ENCODE measurements at places on chromosomes 1 and 21.

DNA sequence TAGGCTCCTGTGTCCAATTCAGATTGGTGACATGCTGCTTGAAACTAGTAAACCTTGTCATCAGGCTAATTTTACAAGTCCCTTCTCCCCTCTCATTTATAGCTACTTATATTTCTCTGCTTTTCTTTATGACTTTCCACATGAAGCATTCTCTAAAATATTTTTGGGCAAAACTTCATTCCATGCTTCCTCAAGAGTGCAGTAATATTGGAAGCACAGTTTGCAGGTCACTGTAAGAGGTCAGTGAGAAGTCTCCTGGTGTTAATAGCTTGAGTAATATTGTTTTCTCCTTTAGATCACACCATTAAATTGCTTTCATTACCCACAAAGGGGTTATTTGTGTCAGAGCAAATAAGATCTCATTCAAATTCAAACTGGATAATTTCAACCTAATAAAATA, 46.6 kb downstream of the LPAR3 start:
- DNase-seq: no peak

DNA sequence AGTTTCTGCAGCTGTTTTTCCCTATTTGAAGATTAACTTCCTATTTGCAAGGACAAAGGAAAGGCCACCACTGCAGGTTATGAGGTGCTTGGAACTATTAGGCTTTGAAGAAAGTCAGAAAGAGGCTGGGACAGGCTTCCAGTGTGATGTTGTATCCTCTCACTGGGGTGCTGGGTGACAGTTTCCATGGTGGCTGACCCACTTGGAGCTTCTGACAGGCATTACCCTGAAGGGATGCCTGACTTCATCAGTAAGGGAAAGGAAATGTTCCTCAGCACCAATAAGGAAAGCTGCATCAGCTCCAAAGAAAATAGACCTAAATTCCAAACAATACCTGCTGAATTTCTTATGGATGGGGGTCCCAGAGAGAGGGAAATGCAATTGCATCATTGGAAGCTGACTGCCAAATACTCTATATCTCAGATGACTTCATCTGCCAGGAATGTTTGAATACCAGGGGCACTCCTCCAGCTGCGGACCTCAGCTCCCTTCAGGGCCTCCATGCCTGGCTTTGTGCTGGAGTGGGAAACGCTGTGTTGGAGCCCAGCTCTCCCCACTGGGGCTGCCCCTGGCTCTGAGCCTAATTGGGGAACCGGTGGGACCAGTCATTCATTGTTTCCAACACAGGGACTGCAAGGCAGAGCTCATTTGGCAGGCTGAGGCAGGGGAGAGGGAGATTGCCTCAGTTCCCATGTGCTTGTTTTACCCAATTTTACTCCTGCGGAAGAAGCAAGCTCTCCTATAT, 76.6 kb downstream of the RGL1 start:
- DNase-seq: no peak

GRCh38 chr1:34236089-34236488, 59.4 kb downstream of the C1orf94 start:
- no peak for DNase-seq

DNA sequence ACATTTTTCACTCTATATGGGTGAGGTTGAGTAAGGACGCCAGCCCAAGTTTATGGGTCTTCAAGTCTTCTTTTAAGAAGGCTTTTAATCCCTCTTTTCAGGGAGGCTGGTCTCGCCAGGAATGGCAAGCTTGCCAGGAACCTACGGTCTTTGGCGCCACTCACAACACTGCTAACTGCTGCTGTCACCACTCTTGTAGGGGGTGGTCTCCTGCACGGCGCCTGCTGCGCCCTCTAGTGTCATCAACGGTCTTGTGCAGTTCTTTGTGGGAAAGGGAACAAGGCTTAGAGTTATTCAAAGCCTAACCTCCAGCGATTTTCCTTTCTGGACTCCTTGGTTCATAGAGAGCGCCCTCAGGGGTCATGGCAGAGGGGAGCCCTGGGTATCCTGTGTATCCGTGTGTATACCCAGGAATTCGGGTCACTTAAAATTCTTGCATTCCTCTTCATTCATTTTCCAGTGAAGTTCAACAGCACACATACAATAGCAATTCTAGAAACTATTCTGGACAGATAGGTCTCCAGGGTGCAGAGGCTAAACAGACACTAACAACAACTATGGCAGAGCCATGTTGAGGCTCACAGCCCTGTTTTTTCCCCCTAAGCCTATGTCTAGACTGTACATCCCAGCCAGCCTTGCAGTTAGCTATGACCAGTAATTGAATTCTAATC, 392.8 kb upstream of the CAMK1G start:
- DNase-seq: no peak

DNA sequence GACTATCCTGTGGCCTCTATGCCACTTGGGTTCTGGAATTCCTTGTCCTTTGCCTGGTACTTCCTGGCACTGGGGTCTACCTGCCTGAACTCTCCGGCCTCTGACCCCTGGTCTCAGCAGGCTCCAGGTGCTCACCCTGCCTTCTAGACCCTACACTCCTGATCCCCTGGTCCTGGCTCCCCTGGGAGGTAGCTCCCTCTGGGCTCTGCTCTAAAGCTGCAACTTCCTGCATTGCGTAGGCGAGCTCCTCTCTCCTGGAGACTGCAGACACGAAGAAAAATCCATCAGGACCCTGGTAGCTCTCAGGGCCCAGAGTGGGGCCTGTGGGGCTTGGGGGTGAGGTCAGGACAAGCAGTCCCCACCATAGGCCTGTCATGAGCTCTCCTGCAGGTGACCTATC, 7.8 kb upstream of the PLEKHG5 start:
- no peak for DNase-seq

GRCh38 chr1:44932151-44932550, 54.2 kb downstream of the EIF2B3 start:
- DNase-seq: no peak

- no peak for DNase-seq
Measured at GRCh38 chr1:4128616-4129015, 228.5 kb upstream of the C1orf174 start.

DNA sequence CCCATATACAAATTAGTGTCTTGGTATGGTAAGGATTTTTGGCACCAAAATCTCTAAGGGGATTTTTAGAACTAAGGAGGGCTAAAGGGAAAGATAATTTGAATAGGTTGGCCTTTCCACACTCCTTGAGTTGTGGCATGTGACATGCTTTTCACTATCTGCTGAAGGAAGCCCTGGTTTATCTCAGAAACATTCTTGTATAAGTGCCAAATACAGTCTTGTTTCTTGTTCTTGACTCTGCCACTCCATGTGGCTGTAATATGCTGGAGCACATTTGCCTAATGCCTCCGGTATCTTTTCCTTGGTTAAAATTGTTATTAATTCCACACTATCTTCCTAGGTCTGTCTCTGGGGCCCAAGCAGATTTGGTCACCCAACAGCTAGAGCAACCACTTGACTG, 457.0 kb downstream of the USP25 start:
- no peak for DNase-seq

GRCh38 chr1:51354416-51354815, 24.1 kb upstream of the TTC39A start:
- DNase-seq: no peak

DNA sequence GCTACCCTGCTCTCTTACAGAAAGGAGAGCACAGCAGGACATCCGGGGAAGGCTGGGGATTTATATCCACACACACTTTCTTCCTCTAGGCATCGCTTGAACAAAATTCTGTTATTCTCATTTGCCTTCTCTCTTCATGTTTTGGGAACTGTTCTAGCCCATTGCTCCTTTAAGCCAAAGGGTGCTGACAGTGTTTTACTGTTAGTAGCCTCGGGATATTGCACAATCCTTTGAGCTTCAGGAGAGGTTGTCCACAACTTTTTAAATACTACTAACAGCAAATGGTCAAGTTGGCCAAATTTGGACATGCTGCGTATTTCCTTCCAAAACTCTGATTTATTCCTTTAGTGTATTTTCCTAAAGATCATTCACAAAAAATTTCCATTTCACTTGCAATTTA, 579.2 kb upstream of the RGS18 start:
- no peak for DNase-seq

GRCh38 chr1:230125640-230126528, 58.8 kb downstream of the GALNT2 start:
- DNase-seq: no peak

DNA sequence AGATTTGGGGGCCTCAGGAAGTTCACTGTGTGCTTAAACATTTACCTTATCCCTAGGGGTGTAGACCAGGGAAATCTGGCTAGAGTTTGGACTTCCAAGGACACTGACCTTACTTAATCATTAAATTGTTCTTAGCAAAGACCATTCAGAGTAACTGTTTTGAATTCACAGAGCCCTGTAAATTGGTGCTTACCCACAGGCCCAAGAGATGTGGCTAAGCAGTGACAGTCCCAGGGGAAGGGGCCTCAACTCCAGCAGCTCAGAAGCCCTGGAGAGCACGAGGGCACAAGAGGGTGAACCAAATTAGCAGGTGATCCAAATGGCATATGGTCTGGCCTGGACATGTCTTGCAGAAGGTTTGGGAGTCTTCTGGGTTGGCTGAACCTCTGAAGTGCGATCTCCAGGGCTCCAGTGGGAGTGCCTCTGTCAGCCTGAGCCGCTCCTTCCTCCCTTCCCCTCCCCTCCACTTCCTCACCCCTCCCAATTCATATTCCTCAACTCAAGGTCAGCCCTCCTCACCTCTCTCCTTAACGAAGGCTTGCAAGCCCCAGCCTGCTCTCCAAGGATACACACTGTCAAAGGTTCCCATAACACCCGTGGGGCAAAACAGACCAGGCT, 4.3 kb downstream of the PAQR7 start:
- DNase-seq: no peak

GRCh38 chr1:241460098-241460873, 59.3 kb downstream of the FH start:
- DNase-seq: no peak

- no peak for DNase-seq
Measured at GRCh38 chr1:222370913-222371675, 176.8 kb downstream of the HHIPL2 start.

- no peak for DNase-seq
Measured at GRCh38 chr1:110523011-110523410, 4.0 kb upstream of the KCNA10 start.

GRCh38 chr1:201396861-201397464, 2.2 kb downstream of the LAD1 start:
- DNase-seq: no peak

GRCh38 chr1:205518661-205519540, 14.4 kb downstream of the CDK18 start:
- DNase-seq: no peak

DNA sequence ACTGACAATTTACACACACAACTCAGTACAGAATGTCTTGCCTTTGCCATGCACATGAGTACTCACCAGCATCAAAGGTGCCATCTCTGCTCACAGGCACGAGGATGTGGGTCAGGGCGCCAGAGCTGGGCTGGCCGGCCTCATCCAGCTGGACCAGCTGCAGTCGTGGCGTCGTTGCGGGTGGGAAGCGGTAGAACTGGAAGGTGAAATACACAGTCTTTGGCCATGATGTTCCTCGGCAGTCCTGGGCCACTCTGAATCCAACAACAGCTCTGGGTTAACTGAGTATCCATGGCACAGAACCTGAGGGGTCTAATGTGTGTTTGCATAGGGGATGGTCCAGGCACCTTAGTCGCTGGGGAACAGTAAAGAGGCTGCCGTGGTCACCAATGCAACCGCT, 87.7 kb downstream of the NPHP4 start:
- no peak for DNase-seq

GRCh38 chr1:163300568-163300967, 21.2 kb upstream of the NUF2 start:
- DNase-seq: no peak

- DNase-seq: no peak
Measured at GRCh38 chr1:3351449-3352298, 102.8 kb upstream of the ARHGEF16 start.

- DNase-seq: no peak
Measured at GRCh38 chr1:209585672-209586071, 2.2 kb downstream of the CAMK1G start.

DNA sequence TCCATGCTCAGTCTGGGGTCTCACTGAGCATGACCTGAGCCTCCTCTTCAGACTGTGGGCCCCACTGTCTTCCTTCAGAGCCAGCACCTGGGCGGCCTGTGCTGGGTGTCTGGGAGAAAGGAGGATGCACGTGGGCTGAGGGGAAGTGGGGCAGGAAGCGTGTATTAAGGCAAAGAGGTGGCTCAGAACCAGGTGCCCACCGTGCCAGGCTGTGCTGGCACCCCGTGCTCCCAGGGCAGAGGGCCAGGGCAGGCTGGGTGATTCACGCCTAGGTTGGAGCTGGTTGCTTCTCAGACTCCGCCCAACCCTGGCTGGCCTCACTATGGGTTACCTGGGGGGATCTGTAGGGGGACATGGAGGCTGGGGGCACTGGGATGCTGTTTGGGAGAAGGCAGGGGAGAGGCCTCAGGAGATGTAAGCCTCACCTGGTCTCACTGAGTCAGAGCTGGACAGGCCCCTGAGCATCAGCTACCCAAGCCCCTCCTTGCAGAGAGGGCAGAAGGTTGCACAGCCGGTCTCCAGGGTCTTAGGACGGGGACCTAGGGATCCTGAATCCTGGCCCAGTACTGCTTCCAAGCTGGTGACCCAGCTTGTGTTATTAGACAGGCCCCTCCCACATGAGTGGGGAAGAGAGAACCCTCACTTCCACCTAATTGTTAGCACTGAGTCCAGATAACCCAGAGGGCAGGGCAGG, 18.6 kb upstream of the PADI1 start:
- DNase-seq: no peak

GRCh38 chr1:34155860-34156259, 9.2 kb downstream of the CSMD2 start:
- no peak for DNase-seq

GRCh38 chr21:37683396-37684114, 232.7 kb downstream of the KCNJ6 start:
- DNase-seq: no peak

- no peak for DNase-seq
Measured at GRCh38 chr21:40162075-40162474, 294.8 kb downstream of the PCP4 start.

DNA sequence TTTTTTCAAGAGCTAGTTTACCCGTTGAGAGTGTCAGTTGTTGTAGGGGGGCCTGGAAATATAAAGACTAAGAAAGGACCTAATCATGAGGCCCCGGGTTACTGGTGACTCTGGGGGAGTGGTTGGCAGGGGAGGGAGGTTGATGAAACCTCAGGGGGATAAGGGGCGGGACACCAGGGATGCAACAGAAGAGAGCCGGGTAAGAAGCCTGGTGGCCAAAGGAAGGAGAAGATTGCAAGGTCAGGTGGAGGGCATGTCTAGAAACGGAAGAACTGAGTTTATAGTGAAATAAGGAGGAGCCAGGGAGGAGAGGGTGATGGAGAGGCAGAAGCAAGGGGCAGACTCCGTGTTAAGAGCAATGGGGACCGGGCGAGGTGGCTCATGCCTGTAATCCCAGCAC, 12.5 kb upstream of the SPOCD1 start:
- no peak for DNase-seq

DNA sequence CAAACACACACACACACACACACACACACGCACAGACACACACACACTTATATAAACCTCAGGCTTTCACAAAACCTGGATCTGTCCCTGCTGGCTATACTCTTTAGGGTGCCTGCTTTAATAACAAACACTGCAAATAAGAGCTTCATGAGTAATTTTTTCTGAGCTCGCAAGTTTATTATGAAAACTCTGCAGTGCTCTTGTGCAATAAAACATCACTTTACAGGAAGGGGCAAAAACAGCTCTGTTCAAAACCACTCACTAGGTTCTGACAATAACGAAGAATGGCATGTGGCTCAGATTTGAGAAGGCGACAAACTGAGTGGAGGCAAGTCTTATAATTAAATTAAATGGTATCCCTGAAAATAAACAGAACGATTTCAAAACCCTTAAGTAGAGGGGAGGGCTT, 42.6 kb upstream of the CTPS1 start:
- DNase-seq: no peak

- no peak for DNase-seq
Measured at GRCh38 chr1:178258536-178258935, 164.6 kb downstream of the RASAL2 start.

All from stimulated activated CD8-positive, alpha-beta memory T cell treated with anti-CD3 and anti-CD28 coated beads, Interleukin-15, amount 100 ng/mL, for 4 hours (primary cell).